Stimulated activated CD4-positive, alpha-beta T cell treated with anti-CD3 and anti-CD28 coated beads, Interleukin-15, amount 100 ng/mL, for 1 hour (primary cell): ENCODE measurements at places on chromosomes 2 and 18.

- no peak for DNase-seq
Observed at GRCh38 chr2:62362561-62362960, 143.4 kb downstream of the TMEM17 start.

GRCh38 chr18:814300-815084 lies 2.5 kb upstream of the YES1 start:
- DNase-seq, result no peak

DNA sequence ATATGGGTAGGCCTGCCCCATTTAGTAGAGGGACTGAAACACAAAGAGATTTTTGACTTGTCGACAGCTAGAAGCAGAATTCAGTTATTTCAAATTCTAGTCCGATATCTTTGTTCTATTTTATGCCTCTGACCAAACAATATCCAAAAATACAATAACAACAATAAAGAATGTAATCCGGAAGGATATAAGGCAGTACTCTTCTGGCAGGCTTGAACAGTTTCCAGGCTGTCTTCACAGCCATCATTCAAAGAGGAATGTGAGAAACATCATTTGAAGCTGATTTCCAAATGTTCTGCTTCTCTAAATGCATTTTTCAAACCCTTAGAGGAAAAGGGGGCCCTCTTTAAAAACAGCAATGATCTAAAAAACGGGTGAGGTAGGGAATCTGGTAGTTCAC lies 36.7 kb upstream of the SPTBN1 start:
- DNase-seq, result no peak

- no peak for DNase-seq
Observed at GRCh38 chr18:75221897-75222296, 11.3 kb downstream of the TSHZ1 start.

DNA sequence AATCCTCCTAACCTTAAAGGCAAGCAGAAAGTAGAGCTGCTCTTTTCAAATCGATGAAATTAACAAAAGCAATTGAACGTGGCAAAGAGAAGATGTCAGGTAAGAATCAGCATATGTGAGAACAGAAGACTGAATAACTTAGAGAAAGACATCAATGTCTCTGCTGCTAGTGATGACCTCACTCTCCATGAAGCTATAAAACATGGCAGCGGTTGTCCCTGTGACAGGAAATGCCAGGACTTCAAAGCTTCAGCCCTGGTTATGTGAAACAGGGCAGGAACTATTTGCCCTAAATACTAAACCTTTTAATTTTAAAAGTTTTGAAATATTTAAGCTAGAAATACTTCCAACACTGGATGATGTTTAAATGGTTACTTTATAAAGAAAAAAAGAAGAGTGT lies 383.7 kb downstream of the XIRP2 start:
- no peak for DNase-seq

- DNase-seq, result no peak
Observed at GRCh38 chr2:239590276-239590675, 189.5 kb upstream of the HDAC4 start.

- no peak for DNase-seq
Observed at GRCh38 chr2:86398500-86399474, 42.4 kb upstream of the KDM3A start.

DNA sequence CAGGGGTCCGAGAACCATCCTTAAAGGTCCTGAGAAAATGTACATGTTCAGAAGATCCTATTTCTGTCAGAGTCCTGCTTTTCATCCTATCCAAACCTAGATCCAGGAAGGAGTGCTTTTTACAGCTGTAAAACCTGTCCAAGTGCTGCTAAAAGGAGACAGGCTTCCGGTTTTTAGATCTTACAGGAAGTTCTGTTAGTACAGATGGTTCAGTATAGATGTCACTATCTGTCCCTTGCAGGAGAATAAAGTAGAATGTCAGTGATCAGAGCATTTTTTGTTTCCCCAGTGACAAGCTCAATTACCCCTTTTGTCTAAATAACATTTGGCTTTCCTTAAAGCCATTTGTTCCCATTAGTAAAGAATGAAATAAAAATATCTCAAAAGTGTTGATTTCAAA lies 98.3 kb downstream of the NRP2 start:
- DNase-seq, result no peak

DNA sequence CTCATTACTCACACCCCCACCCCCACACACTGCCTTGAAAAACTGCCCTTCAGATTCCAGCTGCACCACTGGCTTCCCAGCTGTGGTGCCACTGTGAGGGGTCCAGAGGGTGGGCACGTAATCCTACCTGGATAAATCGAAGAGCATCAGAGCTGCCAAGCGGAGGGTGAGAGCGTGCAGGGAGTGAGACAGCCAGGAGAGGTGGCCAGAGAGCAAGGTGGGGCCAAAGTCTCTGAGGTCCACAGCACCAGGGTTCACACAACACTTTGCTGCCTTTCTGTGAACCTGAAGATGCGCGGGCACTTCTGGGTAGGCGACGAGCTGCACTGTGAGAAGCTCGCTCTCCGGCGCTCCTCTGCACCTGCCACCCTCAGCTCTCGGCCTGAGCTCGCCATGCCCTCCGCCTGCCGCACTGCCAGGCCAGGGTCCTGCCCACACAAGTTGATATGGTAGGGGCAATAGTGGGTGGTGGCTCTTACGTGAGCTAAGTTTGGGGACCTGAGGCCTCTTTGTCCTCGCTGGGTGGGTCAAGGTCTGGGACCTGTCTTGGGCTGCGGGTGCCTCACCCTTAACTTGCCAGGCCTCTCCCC lies 83.9 kb downstream of the MARCO start:
- DNase-seq, result no peak

- no peak for DNase-seq
Observed at GRCh38 chr2:647691-648231, 29.4 kb downstream of the TMEM18 start.

DNA sequence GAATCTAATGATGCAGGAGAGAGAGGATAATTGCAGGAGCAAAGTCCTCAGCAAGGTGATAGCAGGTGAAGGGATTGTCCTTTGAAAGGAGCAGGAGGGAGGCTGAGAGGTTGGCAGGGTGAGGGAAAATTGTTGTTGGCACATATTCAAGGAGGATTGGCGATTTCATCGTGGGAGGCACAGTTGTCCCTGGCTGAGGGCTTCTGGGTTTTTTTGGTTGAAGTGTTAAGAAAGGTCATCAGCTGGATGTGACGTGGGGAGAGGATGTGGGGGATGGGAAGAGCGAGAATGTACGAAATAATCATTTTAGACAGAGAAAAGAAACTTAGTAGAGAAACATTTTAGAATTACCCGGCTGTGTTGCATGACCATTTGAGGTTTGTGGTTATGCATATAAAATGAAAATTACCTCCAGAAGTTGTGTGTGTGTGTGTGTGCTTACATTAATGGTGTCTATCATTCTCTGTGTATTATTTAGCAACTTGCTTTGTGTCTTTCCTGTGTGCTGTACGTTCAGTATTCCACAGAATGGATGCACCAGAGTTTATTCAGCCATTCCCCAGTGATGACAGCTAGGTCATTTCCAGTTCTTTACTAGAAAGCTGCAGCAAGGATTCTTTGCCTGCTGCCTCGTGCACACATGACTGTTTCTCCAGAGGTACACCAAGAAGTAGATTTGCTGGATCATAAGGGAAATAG lies 67.6 kb downstream of the SDC1 start:
- no peak for DNase-seq

GRCh38 chr2:16281451-16282335 lies 341.3 kb downstream of the MYCN start:
- no peak for DNase-seq

DNA sequence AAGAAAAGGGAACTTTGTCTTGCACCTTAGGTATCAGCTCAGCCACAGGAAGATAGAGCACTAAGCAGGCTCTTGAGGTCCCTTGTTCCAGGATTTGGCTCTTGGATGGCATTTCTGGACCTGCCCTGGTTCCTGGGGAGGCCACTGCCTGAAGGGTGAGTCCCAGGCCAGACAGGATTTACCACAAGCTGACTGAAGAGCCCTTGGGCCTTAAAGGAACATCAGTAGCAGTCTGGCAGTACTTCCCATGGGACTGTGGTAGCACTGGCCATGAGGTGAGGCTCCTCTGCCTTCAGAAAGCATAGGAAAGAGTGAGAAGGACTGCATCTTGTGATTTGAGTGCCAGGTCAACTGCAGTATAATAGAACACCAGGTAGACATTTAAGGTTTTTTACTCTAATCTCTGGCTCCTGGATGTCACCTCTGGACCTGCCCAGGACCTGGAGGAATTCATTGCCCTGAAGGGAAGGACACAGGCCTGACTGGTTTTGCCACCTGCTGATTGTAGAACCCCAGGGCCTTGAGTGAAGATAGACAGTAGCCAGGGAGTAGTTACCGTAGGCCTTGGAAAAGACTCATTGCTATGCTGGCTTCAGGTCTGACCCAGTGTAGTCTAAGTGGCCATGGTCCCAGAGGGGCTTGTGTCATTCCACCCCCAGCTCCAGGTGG lies 154.4 kb upstream of the CREB1 start:
- no peak for DNase-seq

- DNase-seq, result no peak
Observed at GRCh38 chr2:239294571-239295054, 106.2 kb downstream of the HDAC4 start.

- DNase-seq, result no peak
Observed at GRCh38 chr2:177572236-177572671, 179.7 kb downstream of the AGPS start.

DNA sequence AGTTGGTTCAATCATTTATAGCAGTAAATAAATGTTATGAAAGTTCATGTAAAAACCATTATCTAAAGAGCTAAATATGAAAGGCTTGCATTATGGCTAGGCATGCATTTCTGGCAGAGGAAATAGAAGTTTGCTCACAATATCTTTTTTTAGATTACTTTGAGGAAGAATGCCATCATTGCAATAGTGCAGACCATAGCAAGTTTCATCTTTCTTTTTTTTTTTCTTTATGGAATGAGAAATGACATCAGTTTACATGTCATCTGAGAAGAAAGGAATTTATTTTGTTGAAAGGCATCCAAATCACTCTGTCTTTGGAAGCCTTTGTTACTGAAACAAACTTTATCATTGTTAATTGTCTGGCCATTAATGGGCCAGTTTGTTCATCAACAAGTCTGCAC lies 74.5 kb upstream of the NCKAP5 start:
- no peak for DNase-seq

DNA sequence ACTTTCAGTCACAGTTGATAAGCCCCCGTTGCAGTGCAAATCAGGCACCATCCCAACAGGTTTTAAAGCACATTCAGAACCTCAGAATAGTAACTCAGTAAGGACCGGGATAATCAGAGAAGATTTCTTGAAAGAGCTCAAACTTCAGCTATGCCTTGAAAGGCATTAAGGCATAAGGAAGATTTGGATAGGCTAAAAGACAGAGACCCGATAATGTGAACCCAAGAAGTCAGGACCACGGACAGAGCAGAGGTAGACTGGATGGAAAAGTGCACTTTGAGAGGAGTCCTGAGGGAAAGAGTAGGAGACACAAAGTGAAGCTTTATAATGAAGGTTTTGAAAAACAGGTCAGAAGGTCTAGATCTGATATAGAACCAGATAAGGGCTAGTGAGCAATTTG lies 36.9 kb upstream of the KLF7 start:
- DNase-seq, result no peak

DNA sequence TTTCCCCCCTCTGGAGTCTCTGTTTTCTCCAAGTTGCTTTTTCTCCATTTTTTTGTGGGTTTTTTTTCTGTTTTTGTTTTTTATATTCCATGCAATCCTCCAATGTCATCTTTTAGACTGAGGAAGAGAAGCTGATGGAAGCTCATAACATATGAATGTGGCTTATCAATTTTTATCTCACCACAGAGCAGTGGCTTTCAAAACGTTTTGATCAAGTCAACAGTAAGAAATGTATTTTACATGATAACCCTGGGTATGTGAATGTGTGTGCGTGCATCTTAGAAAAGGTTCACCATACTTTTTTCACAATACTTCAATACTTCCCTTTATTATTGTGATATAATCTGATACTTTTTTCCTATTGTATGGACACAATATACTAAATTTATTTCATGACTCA lies 64.6 kb upstream of the CDCA7 start:
- DNase-seq, result no peak

- no peak for DNase-seq
Observed at GRCh38 chr18:30522288-30522929, 520.1 kb downstream of the DSC3 start.

GRCh38 chr2:145323512-145323911 lies 803.6 kb upstream of the ZEB2 start:
- DNase-seq, result no peak

DNA sequence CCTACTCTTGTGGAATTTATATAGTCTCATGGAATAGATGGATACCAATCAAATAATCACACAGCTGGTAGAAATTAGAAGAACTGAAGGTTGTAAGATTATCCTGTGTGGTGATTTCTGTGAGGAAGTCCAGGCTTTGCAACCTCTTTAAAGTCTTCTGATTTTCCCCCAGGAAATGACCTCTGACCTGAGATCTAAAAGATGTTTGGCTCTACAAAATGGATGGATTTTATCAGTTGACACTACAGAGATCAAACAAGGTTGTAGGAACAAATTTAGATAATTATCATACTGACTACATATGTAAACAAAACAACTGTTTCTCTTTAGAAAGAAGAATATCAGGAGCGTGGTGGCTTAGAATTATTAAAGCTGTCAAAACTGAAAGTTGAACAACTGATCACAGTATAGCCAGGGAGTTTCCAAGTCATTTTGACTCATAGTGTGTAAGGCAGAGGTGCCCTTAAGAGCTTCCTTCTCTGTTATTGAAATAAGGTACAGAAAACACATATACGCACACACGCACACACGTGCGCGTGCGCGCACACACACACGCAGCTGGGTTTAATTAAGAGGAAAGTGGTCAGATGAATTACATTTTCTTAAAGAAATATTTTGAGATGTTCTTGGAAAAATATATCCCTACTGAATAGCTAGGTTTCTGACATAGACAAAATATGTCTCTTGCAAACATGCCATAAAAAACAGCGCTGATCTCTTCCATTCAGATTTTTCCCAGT lies 35.5 kb upstream of the PELI1 start:
- no peak for DNase-seq

GRCh38 chr2:109209412-109209811 lies 80.4 kb downstream of the SH3RF3 start:
- DNase-seq, result no peak

DNA sequence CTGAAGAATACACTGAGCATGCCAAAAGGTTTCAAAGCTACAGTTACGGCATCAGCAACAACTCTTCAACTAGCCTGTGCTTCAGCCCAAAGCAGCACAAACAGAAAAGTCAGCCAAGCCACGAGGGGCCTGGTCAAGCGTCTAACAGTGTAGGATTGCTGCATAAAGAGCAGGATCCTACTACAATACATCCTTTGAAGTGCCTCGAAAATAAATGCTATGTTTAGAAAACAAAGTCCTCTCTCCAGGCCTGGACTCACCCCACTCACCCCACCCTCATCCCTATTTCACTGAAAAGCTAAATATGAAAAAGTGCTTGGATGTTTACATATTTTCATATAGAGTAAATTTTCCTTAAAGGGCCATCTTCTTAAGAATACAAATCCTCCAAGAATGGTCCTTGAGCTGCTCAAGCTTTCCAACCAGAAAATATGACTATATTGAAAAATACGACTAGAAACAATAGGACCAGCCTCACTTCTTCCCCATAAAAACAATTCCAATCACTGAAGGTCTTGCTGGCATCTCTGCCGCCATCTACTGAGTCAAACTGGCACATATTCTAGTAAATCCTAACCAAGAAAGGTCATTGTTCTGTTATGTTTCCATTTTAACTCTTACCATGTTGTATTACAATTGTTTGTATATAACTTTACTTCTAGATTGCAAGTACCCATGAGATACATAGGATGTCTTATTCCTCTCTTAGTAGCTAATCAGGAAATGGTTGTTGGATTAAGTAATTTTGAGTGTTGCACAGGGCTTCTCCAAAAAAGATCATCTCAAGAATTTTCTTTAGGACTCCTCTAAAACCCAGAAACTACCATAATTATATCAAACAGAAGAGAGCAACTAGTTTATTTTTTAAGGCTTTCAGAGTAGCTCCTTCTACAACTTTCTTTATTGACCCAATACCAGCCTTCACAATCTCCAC lies 63.6 kb downstream of the CLHC1 start:
- DNase-seq, result no peak
